NCI-H1092 (cell line): ENCODE measurements at places on chromosomes 3 and 15.

DNA sequence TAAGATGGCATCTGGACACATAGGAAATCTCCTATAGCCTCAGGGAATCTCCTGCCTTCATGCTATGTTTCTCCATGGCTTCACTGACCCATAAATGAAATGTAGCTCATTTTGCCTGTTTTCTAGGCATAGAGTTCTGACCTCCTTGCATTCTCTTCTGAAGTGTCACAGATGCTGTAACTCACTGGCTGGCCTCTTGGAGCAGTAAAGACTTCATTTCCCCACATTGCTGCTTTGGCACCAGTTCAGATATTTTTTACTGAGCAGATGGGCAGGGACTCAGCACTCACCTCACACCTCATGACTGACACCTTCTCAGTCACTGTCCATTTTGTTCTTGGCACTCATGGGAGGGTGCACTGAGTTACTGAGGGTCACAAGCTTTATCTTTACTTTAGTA is 286.7 kb upstream of the TGFBR2 start:
- no peak for DNase-seq

DNA sequence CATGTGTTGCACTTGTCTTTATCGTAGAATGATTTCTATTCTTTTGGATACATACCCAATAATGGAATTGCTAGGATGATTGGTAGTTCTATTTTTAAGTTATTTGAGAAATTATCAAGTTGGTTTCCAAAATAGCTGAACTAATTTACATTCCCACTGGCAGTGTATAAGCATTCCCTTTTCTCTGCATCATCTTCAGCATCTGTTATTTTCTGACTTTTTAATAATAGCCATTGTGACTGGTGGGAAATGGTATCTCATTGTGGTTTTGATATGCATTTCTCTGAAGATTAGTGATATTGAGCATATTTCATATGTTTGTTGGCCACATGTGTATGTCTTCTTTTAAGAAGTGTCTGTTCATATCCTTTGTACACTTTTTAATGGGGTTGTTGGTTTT is 81.7 kb upstream of the NUDT16 start:
- DNase-seq: no peak

- no peak for DNase-seq
Measured at GRCh38 chr15:50906954-50907600, 1.4 kb upstream of the AP4E1 start.

GRCh38 chr15:66981771-66982170 is 83.6 kb upstream of the SMAD3 start:
- no peak for DNase-seq

DNA sequence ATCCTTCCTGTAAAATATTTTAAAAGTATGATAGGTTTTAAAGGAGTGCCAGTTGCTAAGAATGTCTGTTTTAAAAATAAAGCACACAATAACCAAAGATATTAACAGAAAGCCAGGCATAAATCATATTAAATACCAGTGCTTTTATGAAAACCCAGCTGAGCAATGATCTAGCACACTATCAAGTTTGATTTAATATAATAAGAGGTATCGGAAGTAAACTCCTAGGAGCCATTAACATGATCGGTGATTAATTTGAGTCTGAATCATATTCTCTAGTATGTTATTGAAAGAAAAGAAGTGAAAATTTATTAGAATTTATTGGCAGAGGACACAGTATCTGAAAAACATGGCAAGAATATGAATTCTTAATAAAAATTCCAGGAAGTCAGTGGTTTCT is 91.7 kb downstream of the SPATA16 start:
- DNase-seq: no peak

- DNase-seq: no peak
Measured at GRCh38 chr3:81808900-81809299, 47.5 kb upstream of the GBE1 start.

GRCh38 chr3:76855451-76855850 is 184.4 kb upstream of the ROBO2 start:
- DNase-seq: no peak

DNA sequence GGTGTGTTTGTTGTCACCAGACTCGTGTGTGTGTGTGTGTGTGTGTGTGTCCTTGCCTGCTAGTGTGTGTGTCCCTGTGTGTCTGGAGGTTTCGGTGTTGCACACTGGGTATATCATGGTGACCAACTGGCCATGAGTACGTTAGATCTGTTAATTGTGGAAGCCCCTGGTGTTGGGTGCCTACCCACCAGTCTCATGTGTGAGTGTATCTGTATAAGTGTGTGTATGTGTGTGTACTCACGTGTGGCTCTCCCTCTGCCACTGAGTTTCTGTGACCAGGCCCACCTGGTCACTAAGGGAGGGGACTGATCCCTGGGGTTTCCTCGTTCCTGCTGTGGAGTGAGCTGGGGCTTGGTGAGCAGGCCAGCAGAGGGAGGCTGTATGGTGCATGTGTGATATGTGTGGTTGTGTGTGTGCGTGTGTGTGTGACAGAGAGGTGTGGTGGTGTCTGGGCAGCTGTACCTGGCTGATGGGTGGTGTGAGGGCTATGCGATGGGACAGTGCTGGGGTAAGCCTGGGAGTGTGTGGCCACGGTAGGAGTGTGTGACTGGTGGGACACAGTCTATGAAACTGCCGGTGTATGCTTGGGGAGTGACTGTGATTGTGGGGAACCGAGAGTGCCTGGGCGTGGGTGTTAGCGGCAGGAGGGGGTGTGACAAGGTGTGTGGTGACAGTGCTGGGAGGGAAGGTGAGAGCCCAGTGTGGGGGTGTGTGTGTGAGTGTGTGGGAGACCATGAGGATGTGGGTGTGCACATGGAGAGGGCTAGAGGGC is 1.8 kb downstream of the PRKCD start:
- DNase-seq: no peak

GRCh38 chr3:10548992-10549391 is 43.6 kb upstream of the ATP2B2 start:
- DNase-seq: no peak

- no peak for DNase-seq
Measured at GRCh38 chr15:78105476-78106241, 13.3 kb downstream of the SH2D7 start.

GRCh38 chr3:11238060-11238459 is 34.1 kb upstream of the ATG7 start:
- DNase-seq: no peak

GRCh38 chr3:81451140-81451539 is 310.3 kb downstream of the GBE1 start:
- DNase-seq: no peak

GRCh38 chr3:47976135-47976732 is 40.0 kb downstream of the MAP4 start:
- no peak for DNase-seq

DNA sequence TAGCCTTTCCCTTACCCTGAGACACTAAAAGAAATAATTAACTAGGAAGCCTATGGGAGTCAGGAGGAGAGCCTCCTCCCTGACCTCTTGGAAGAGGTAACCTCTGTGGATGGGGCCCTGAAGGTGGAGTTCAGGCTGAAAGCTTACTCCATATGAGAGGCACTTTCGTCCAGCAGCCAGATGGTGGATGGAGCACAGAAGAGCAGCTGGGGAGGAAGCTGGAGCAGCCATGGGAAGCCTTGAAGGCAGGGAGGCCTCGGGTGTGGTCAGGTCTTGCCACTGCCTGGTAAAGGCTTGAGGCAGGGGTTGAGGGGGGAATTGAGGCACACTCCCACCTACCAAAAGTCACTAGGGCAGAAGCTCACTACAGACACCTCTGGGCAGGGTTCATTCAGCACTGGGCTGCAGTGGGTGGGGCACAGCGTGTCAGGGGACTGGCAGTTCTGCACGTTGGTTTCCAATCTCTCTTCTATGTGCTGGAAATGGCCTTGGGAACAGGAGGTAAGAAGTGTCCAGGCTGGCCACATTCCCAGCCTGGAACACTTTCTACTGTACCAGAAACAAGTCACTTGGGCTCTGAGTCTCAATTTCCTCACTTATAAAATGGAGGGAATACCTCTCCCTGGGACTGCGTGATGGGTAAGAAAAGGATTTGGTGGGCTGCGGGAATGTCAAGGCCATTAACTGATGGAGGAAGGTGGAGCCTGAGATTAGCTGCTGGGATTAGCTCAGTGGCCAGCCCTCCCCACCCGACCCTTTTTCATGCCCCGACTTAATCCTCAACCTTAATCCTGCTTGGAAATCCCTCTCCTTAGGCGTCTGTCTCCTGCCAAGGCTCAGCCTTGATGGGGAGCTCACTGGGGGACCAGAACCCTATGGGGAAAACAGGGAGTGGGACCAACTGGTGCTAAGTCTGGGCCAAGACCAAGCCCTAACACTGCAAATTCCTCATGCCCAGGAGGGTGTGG is 5.4 kb downstream of the PCBP4 start:
- no peak for DNase-seq

- no peak for DNase-seq
Measured at GRCh38 chr15:52020221-52021085, 1.4 kb downstream of the MAPK6 start.

DNA sequence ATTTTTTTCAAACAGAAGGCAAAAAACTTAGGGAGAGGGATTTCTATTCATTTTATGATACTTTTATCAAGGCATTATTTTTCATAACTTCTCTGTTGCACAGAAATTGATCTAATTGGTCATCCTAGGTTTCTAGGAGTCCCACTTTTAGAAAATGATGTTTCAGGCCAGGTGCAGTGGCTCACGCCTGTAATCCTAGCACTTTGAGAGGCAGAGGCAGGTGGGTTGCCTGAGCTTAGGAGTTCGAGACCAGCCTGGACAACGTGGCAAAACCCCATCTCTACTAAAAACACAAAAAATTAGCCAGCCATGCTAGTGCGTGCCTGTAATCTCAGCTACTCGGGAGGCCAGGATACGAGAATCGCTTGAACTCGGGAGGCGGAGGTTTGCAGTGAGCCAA is 2.8 kb downstream of the LACTB start:
- no peak for DNase-seq

DNA sequence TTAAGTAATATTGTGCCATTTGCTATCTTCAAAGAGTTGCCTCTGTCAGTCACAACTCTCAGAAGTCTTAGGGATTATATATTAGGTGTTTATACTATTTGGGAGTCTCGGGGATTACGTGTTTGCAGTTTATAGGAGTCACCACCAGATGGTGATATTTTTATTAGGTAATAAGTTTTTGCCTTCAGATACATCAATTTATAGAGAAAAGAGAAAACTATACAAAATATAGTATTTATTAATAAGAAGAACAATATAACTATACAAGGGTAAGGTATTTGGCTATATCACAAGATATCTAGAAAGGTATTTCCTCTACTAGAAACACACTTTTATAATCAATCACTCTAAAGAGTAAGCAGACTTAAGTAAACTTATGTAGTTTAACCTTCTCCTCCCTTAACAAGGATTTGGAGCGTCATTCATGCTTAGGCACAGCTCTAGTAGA is 10.7 kb upstream of the DHX36 start:
- DNase-seq: no peak

DNA sequence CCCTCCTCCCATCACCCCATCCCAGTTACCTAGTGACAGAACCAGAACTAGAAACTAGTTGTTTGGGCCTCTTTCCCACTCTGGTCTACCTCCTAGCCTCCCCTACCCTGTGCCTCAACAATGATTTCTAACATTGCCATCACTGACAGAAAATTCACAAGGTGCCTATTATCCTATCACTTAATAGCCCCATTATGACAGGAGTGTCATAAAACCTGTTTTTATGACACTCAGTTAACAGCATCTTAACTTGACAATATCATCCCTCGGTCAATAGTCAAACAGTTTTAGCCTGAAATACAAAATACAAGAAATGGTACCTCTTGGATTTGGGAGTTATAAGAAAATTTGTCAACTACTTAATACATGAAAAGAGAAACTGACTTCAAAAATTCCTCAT is 46.5 kb downstream of the ULK4 start:
- no peak for DNase-seq

- DNase-seq: no peak
Measured at GRCh38 chr15:89693696-89694095, 3.1 kb downstream of the WDR93 start.

- no peak for DNase-seq
Measured at GRCh38 chr3:73143821-73144237, 82.4 kb downstream of the EBLN2 start.

GRCh38 chr3:108008931-108009639 is 81.7 kb downstream of the CD47 start:
- DNase-seq: no peak

- DNase-seq: no peak
Measured at GRCh38 chr3:129936757-129937156, 37.8 kb upstream of the TRH start.

DNA sequence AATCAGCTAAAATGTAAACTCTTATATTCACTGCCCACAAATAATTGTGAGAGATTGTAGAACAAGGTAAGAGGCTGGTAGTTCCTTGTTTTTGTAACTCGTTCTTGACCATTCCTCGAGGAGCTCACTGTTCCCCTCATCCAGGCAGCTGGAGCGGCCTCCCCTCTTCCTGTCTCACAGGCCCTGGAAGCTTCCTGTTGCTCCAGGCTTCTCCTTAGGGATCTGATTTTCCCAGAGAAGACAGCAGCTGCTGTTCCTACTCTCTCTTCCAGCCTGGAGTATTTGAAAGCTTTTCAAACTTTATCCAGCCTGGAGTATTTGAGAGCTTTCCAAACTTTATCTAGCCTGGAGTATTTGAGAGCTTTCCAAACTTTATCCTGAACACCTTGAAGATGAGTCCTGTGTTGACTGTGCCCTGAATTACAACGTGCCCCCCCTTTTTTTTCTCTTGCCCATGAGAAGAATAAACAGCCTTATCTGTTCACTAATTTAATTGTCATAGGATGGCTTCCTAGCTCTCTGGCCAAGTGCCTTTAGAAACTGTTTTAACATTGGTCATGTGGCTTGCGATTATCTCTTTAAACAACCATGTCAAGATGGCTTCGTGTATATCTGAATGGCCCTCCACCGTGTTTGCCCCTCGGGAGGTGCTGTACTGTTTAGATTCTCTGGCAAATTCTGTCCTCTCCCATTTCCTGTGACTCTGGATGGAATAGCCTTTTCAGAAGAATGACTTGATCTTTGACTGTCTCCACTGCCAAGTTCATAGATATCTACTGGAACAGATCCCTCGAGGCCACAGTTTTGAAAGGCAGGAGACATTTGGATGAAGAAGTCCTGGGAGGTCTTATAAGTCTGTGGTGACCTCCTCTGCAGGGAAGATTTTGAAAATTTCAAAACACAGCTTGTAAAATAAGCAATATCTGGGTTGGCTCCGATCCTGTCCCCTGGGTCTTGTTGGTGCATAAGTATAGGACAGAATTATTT is 4.8 kb downstream of the ADAMTSL3 start:
- no peak for DNase-seq

GRCh38 chr15:49145651-49146609 is 9.5 kb downstream of the COPS2 start:
- DNase-seq: no peak

- no peak for DNase-seq
Measured at GRCh38 chr3:146160321-146160963, 542 bp downstream of the PLOD2 start.

DNA sequence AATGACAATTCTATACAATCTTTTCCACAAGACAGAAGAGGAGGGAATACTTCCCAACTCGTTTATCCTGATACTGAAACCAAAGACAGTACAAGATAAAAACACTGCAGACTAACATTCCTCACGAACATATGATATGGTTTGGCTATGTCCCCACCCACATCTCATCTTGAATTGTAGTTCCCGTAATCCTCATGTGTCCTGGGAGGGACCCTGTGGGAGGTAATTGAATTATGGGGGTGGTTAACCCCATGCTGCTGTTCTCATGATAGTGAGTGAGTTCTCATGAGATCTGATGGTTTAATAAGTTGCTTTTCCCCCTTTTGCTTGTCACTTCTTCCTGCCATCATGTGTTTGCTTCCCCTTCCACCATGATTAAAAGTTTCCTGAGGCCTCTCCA is 83.9 kb upstream of the PROK2 start:
- no peak for DNase-seq
